RPMI7951 (cell line): ENCODE measurements at places on chromosomes 1 and 21.

- DNase-seq: peak; percentile 95
These were observed 11.5 kb upstream of the AIM2 start for GRCh38 chr1:159088050-159088449.

GRCh38 chr1:31793586-31794285 is 22.1 kb downstream of the SPOCD1 start:
- DNase-seq: no peak

DNA sequence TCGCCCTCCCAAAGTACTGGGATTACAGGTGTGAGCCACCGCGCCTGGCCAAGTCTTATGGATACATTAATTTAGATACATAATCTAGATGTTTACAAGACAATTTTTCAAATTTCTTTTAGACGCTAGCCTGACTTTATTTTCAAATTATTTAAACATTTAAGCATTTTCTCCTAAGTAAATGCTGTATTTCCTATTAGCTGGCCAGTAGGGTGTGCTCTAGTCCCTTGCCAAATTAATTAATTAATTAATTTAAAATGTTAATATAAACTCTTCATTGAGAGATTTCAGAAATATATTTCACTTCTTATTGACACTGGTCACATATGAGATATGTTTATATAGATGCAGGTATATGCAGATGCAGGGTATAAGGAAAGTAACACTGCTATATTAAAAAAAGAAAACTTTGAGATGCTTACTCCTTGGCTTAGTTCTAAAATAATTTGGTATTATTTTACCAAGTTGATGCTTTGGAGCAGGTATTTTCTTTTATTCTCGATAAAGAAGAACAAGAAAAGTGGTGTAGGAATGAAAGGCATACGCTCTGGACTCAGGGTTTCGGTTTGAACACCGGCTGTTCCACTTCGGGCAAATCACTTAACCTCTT is 5.2 kb upstream of the ERRFI1 start:
- DNase-seq: peak; percentile 59

GRCh38 chr1:181135437-181135731 is 46.9 kb downstream of the IER5 start:
- peak; percentile 20 for DNase-seq

DNA sequence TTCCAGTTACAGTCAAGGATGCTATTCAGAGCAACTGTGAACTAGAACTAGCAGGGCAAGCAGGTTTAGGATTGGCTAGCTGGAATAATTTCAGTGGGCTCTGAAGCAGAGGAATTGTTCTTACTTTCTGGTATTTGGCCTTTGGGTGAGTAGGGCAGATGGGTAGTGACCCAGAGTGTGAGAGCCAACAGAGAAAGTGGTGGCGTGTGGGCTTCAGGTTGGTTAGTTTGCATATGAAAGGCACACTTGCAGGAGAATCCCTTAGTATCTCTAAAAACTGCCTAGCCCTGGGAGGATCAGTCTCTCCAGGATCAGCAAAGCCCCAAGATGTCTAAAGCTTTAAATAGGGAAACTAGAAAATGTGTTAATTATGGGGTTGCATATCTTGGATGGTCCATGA is 67.6 kb upstream of the LRRC8B start:
- no peak for DNase-seq

- no peak for DNase-seq
These were observed 245.3 kb downstream of the SETD4 start for GRCh38 chr21:35814858-35815619.

GRCh38 chr21:40729761-40730425 is 117.1 kb downstream of the DSCAM start:
- DNase-seq: no peak

DNA sequence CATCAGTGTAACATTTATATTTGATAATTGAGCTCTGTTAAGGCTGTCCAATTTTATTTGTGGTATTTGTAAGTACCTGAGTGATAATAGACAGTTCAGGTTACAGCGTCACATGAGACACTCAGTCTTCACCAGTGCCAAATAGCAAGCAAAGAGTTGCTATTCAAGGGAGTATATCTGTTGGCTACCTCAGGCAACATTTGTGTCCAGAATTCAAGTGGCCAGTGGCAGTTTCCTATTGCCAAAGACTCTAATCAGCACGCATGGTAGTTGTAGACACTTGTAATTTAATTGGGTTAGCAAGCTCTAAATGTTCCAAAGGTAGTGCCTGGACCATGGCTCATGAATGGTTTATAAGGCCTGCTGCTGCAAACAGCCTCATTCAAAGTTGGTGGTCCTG is 1524.3 kb upstream of the B3GALT2 start:
- DNase-seq: no peak

DNA sequence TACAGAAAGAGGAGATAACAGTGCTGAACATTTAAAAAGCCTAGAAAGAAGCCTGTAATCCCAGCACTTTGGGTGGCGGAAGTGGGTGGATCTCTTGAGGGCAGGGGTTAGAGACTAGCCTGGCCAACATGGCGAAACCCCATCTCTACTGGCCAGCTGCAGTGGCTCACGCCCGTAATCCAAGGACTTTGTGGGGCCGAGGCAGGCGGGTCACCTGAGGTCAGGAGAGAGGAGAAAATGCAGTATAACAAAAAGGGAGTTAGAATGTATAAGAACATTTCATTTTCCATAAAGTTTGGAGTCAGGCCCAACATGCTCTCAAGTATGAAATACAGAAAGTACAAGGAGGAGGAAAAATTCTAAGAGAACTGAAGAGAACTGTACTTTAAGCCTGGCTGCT is 134.5 kb downstream of the SMYD3 start:
- peak; percentile 41 for DNase-seq

DNA sequence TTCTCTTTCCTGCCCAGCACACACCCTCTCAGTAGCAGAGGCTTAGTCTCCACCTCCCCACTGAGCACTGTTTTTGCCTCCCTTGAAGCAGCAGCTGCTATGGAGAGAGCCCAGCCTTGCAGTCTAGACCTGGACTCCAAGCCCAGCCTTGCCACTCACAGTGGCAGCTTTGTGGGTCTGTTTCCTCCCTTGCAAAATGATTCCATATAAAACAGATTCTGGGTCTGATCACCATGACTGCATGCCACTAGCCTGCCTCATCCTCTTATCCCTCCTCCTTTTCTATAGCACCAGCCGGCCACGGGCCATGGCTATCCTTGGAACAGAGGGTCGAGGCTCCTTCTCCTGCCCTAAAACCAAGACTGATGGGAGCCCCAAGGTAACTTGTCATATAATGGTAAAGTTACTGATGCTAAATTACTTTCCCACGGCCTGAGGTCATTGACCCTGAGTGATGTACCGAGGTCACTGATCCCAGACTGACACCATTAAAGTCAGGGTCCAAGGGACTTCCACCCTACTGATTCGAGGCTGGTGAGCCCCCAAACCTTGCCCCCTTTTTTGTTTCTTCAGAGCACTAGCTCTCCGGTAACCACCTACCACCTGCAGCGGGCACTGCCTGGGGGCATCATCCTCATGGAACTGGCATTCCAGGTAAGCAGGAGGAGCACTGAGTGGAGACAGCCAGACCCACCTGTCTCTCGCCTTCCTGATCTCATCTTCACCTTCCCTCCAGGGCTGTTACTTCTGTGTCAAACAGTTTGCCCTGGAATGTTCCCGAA is 7.9 kb downstream of the HYI start:
- no peak for DNase-seq

DNA sequence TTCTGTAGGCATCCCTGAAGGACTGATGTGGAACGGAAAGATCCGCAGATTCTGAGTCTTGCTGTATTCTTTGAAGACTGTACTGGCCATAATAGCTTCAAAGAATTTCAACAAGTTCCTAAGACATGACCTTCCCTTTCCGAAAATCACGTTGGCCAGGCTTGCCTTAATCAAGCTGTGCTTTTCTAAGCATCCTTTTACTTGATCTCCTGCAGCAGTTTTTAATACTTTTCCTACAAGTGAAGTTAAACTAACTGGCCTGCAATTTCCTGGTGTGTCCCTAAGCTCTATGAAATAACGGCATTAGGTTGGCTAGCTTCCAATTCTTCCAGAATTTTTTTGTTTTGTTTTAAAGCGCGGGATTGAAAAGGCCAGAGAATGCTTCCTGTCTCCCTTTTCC is 40.3 kb downstream of the SPAG17 start:
- DNase-seq: no peak

- no peak for DNase-seq
These were observed 59.4 kb downstream of the DIPK1A start for GRCh38 chr1:92901699-92902405.

DNA sequence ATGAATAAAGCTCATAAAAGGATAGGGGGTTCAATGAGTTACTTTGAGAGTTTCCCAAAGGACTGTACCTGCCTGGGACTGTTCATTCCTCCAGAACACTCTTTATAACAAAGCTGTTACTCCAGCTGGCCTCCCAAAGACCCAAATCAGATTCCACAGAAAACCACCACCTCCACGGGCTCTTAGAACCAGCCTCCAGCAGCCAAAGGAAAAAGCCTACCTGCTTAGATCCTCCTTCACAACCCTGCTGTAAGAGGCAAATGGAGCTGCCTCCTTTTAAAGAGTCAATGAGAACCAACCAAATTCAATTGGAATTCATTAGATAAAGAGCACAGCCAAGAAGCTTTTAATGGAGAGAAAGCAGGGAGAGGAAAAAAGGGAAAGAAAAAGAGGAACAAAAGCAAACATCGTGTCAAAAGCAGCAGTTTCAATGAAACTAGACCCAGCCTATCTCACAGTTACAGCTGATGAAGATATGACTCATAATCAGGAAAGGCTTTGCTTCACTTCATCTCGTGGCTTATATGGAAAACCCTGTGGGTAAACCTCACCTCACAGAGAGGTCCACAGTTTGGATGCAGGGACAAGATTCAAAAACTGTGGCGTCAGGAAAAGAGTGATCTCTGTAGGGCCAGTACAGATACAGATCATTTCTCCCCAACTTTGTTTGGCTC is 27.8 kb upstream of the FMO4 start:
- DNase-seq: peak; percentile 33

GRCh38 chr21:28635541-28635940 is 357.1 kb downstream of the LTN1 start:
- DNase-seq: no peak
